Adrenal gland (tissue), 19 donors: ENCODE measurements at places on chromosomes 16 and 17.

- no peaks in the 10 kb centered on the region for H3K36me3 ChIP-seq
- no peaks in the 10 kb centered on the region for H3K27me3 ChIP-seq
- DNase-seq, result peak; percentile 36
- H3K4me3 ChIP-seq, result peak overlapping the region; percentile 77
Observed at GRCh38 chr16:31441956-31442355, 633 bp downstream of the ZNF843 start.

- no peaks in the 10 kb centered on the region for H3K27me3 ChIP-seq
- H3K27ac ChIP-seq, result no peak overlapping the region
Observed at GRCh38 chr17:45823598-45823997, 21.1 kb upstream of the SPPL2C start.

GRCh38 chr17:3960764-3961163 is 3.5 kb downstream of the ATP2A3 start:
- no peaks in the 10 kb centered on the region for H3K36me3 ChIP-seq
- peaks cover 12% of the 10 kb centered on the region for H3K27me3 ChIP-seq
- H3K27ac ChIP-seq, result peak overlapping the region; percentile 79
- H3K4me1 ChIP-seq, result peaks cover 13% of the 10 kb centered on the region

GRCh38 chr17:38564869-38565268 is 40.9 kb downstream of the SRCIN1 start:
- no peaks in the 10 kb centered on the region for H3K4me1 ChIP-seq
- no peak for DNase-seq
- H3K27me3 ChIP-seq, result peaks cover 80% of the 10 kb centered on the region
- no peaks in the 10 kb centered on the region for H3K36me3 ChIP-seq
- no peak overlapping the region for H3K27ac ChIP-seq

GRCh38 chr16:14454391-14454790 is 175.7 kb downstream of the PARN start:
- no peaks in the 10 kb centered on the region for H3K36me3 ChIP-seq
- H3K27me3 ChIP-seq, result no peaks in the 10 kb centered on the region
- no peak overlapping the region for H3K27ac ChIP-seq
- no peak for DNase-seq
- H3K4me3 ChIP-seq, result no peak overlapping the region
- H3K4me1 ChIP-seq, result no peaks in the 10 kb centered on the region

DNA sequence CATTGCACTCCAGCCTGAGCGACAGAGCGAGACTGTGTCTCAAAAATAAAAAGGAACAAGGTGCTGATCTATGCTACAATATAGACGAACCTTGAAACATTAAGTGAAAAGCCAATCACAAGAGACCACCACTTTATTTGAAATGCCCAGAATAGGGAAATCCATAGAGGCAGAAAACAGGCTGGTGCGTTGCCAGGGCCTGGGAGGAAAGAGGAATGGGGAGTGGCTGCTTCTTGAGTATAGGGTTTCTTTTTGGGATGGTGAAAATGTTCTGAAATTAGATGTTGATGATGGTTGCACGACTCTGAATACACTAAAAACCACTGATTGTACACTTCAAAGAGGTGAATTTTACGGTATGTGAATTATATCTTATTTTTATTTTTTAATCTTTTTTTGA is 20.3 kb upstream of the GLIS2 start:
- H3K27ac ChIP-seq, result no peak overlapping the region
- DNase-seq, result no peak
- no peaks in the 10 kb centered on the region for H3K27me3 ChIP-seq
- no peak overlapping the region for H3K4me3 ChIP-seq

- no peak overlapping the region for H3K27ac ChIP-seq
- no peaks in the 10 kb centered on the region for H3K4me1 ChIP-seq
- no peaks in the 10 kb centered on the region for H3K27me3 ChIP-seq
Observed at GRCh38 chr17:34131386-34131785, 123.7 kb upstream of the CCL2 start.

- H3K27me3 ChIP-seq, result no peaks in the 10 kb centered on the region
- no peaks in the 10 kb centered on the region for H3K4me1 ChIP-seq
- no peak overlapping the region for H3K27ac ChIP-seq
- H3K36me3 ChIP-seq, result no peaks in the 10 kb centered on the region
Observed at GRCh38 chr17:302300-302698, 50.3 kb downstream of the RPH3AL start.

GRCh38 chr16:54268340-54268739 is 18.2 kb downstream of the IRX3 start:
- no peaks in the 10 kb centered on the region for H3K4me1 ChIP-seq
- H3K4me3 ChIP-seq, result no peak overlapping the region
- DNase-seq, result no peak
- H3K27me3 ChIP-seq, result no peaks in the 10 kb centered on the region
- no peak overlapping the region for H3K27ac ChIP-seq

- no peaks in the 10 kb centered on the region for H3K4me1 ChIP-seq
- no peak for DNase-seq
- no peak overlapping the region for H3K4me3 ChIP-seq
- H3K36me3 ChIP-seq, result no peaks in the 10 kb centered on the region
- H3K27me3 ChIP-seq, result no peaks in the 10 kb centered on the region
Observed at GRCh38 chr16:79914961-79915720, 314.6 kb upstream of the MAF start.

- H3K27me3 ChIP-seq, result no peaks in the 10 kb centered on the region
- peaks cover 24% of the 10 kb centered on the region for H3K4me1 ChIP-seq
Observed at GRCh38 chr17:15654886-15655561, 29.1 kb downstream of the TRIM16 start.

GRCh38 chr17:32604966-32605365 is 118.2 kb downstream of the CDK5R1 start:
- DNase-seq, result no peak
- H3K4me1 ChIP-seq, result no peaks in the 10 kb centered on the region
- no peak overlapping the region for H3K27ac ChIP-seq

GRCh38 chr17:71482625-71483024 is 638.2 kb upstream of the SOX9 start:
- no peaks in the 10 kb centered on the region for H3K36me3 ChIP-seq
- H3K27me3 ChIP-seq, result no peaks in the 10 kb centered on the region
- H3K4me1 ChIP-seq, result no peaks in the 10 kb centered on the region

- peaks cover 21% of the 10 kb centered on the region for H3K4me1 ChIP-seq
- H3K4me3 ChIP-seq, result no peak overlapping the region
- no peaks in the 10 kb centered on the region for H3K27me3 ChIP-seq
Observed at GRCh38 chr17:386141-386876, 33.7 kb upstream of the RPH3AL start.

DNA sequence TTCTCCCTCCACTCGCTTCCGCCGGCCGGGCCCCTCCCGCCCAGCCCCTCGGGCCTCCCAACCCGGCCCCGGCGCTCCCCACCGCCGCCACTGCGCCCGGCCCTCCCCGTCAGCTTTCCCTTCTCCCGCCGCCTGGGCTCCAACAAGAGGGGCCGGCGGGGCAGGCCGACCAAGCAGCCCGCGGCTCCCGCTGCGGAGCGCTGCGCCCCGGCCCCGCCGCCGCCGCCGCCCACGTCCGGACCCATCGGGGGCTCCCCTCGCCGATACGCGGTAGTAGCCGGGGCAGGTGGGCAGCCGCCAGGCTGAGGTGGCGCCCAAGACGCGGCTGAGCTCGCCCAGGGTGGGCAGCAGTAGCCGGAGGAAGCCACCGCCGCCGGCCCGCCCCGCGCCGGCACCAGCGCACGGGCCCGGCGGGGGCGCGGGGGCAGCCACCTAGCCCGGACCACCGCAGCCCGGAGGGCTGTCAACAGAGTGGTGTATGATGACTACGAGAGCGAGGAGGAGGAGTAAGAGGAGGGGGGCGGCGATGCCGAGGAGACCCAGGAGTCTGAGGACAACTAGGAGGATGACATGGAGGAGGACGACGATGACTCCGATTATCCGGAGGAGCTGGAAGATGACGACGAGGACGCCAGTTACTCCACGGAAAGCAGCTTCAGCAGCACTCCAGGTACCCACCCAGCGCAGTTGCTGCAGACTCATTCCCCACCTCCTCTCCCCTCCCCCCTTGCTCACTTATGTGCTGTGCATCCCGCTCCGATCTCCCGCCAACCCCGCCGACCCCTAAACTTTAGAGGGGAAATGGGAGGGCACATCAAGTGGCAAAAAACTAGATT is 498 bp downstream of the LRRC37B start:
- H3K27ac ChIP-seq, result no peak overlapping the region
- peak; percentile 43 for DNase-seq
- H3K4me3 ChIP-seq, result peak overlapping the region; percentile 96
- no peaks in the 10 kb centered on the region for H3K36me3 ChIP-seq

DNA sequence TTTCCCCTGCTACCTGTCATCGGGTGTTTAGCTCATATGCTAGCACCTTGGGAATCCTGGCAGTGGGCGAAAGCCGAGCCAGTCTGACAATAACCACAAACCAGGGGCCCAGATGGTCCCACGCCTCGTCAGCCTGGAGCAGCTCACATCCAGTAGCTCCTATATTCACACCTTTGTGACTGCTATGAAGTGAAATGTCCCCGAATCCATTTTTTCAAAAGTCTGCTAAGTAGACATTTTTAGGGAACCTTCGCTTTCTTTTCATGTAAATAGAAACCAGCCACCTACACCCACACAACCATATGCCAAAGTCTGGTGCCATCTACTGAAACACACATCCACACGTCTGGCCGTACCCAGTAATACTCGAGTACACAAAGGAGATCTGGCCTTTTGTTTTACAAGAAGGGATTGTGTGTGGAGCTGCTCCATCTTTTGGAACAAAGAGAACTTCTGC is 176.8 kb downstream of the SLC39A11 start:
- no peak overlapping the region for H3K4me3 ChIP-seq
- H3K36me3 ChIP-seq, result no peaks in the 10 kb centered on the region
- H3K27ac ChIP-seq, result no peak overlapping the region
- DNase-seq, result no peak

- H3K27me3 ChIP-seq, result no peaks in the 10 kb centered on the region
- H3K4me1 ChIP-seq, result peaks cover 41% of the 10 kb centered on the region
- H3K27ac ChIP-seq, result no peak overlapping the region
- H3K4me3 ChIP-seq, result no peak overlapping the region
Observed at GRCh38 chr17:38738686-38739085, 8.5 kb downstream of the CISD3 start.

- no peaks in the 10 kb centered on the region for H3K27me3 ChIP-seq
- no peak for DNase-seq
- H3K36me3 ChIP-seq, result no peaks in the 10 kb centered on the region
- no peaks in the 10 kb centered on the region for H3K4me1 ChIP-seq
Observed at GRCh38 chr17:73703917-73704316, 59.7 kb upstream of the SDK2 start.

DNA sequence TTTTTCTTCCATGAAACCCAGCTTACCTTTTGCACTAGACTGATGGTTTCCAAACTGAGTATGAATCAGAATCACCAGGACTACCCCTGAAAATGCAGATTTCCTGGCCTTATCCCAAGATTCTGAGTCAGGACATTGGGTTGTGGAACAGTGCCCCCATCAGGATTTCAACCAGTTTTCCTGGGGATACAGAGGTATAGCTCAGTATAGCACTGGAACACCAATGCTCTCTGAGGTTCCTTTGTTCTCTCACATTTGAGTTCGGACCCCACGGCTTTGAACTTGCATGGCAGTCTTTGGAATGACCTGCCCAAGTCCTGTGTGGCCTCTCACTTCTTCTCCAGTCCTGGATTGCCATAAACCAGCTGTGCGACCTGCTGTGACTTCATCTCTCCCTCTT is 12.8 kb upstream of the CCL8 start:
- no peaks in the 10 kb centered on the region for H3K4me1 ChIP-seq
- no peak overlapping the region for H3K4me3 ChIP-seq
- H3K27ac ChIP-seq, result no peak overlapping the region
- H3K27me3 ChIP-seq, result no peaks in the 10 kb centered on the region
- no peaks in the 10 kb centered on the region for H3K36me3 ChIP-seq

DNA sequence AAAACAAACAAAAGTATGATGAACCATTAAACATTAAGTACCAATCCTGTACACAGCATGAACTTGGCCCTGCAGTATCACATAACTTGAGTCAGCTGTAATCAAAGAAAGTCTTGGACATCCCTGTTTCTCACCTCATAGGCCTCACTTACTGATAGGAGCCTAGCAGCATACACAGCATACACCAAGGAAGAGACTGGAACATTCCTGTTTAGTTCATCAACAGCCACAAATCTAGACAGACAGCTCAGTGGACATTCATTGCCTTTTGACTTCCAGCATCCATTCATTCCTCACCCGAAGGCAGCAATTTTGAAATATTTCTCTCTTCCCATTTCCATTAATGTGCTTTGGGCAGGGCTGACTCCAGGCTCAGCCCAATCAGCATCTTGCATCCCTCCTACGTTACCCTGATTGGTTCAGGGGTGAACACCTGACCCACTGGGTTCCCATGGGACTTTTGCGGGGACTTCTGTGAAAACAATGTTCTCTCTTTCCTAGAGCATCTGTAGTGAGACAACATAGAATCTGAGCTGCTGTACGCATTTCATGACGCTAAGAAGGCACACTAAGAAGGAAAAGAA is 336.7 kb upstream of the ZFHX3 start:
- H3K36me3 ChIP-seq, result no peaks in the 10 kb centered on the region
- no peaks in the 10 kb centered on the region for H3K27me3 ChIP-seq
- H3K27ac ChIP-seq, result no peak overlapping the region

DNA sequence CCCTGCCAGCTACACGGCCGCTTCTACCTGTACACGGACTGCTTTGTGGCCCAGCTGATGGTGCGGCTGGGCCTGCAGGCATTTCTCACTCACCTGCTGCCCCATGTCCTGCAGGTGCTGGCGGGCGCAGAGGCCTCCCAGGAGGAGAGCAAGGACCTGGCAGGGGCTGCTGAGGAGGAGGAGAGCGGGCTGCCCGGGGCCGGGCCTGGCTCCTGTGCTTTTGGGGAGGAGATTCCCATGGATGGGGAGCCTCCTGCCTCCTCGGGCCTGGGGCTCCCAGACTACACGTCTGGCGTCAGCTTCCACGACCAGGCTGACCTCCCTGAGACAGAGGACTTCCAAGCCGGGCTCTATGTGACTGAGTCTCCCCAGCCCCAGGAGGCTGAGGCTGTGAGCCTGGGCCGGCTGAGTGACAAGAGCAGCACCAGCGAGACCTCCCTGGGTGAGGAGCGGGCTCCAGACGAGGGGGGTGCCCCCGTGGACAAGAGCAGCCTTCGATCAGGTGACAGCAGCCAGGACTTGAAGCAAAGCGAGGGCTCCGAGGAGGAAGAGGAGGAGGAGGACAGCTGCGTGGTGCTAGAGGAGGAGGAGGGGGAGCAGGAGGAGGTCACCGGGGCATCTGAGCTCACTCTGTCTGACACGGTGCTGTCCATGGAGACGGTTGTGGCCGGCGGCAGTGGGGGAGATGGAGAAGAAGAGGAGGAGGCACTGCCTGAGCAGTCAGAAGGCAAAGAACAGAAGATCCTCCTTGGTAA is 3.5 kb downstream of the WDR81 start:
- no peak overlapping the region for H3K4me3 ChIP-seq
- H3K36me3 ChIP-seq, result no peaks in the 10 kb centered on the region
- no peak overlapping the region for H3K27ac ChIP-seq
- DNase-seq, result no peak
- no peaks in the 10 kb centered on the region for H3K27me3 ChIP-seq

- H3K27ac ChIP-seq, result no peak overlapping the region
- no peak overlapping the region for H3K4me3 ChIP-seq
- no peaks in the 10 kb centered on the region for H3K27me3 ChIP-seq
- H3K4me1 ChIP-seq, result no peaks in the 10 kb centered on the region
- no peaks in the 10 kb centered on the region for H3K36me3 ChIP-seq
- DNase-seq, result no peak
Observed at GRCh38 chr17:5248821-5249479, 14.3 kb upstream of the SCIMP start.
